ENCODE measurements at places on chromosomes 3 and 15.

GRCh38 chr15:29216955-29217354, 52.7 kb downstream of the NSMCE3 start:
- DNase-seq = no peak

- no peak for DNase-seq
Observed at GRCh38 chr3:119608405-119609000, 10.8 kb downstream of the PLA1A start.

GRCh38 chr3:182041668-182042291, 330.1 kb downstream of the SOX2 start:
- DNase-seq = no peak

GRCh38 chr3:66354001-66354400, 133.2 kb downstream of the SLC25A26 start:
- no peak for DNase-seq

- DNase-seq = no peak
Observed at GRCh38 chr3:195098741-195099525, 172.0 kb downstream of the XXYLT1 start.

DNA sequence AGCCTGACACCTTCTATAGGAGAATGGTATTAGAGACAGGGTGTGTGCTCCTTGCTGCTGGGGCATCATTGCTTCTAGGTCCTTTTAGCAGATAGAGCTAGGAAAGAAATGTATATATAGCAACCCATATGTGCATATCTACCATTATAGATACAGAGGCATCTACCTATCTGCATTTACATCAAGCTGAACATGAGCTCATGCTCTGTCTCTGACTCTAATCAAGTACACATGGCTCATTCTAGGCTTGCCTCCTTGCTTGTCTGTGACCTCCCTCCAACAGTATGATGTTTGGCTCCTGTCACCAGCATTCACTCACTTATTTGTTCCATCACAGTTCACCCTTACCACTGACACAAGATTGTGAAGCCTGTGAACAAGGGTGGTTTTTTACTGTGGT, 133.4 kb downstream of the EEFSEC start:
- DNase-seq = no peak

DNA sequence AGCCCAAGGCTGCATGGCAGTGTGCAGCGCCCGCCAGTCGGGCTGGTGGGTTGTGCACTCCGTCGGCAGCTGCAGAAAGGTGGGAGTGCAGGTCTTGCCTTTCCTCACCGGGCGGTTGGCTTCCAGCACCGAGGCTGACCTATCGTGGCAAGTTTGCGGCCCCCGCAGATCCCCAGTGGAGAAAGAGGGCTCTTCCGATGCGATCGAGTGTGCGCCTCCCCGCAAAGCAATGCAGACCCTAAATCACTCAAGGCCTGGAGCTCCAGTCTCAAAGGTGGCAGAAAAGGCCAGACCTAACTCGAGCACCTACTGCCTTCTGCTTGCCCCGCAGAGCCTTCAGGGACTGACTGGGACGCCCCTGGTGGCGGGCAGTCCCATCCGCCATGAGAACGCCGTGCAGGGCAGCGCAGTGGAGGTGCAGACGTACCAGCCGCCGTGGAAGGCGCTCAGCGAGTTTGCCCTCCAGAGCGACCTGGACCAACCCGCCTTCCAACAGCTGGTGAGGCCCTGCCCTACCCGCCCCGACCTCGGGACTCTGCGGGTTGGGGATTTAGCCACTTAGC, 4.3 kb downstream of the ISL2 start:
- DNase-seq = peak; percentile 44

GRCh38 chr15:77759896-77760592, 127.3 kb upstream of the LINGO1 start:
- no peak for DNase-seq

GRCh38 chr3:120931593-120931992, 23.6 kb downstream of the STXBP5L start:
- DNase-seq = no peak

DNA sequence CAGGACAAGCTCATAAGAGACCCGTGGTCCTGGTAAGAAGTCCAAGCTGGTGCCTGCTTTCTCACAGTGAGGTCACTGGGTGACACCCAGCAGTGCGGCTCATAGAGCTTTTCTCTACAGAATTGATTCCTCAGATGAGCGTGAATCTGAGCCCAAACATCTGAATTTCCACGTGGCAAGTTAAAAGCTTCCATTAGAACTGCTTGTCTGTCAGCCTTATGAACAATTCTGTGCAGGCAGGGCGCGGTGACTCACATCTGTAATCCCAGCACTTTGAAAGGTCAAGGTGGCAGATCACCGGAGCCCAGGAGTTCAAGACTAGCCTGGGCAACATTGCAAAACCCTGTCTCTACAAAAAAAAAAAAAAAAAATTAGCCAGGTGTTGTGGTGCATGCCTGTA, 113.1 kb upstream of the ABHD17C start:
- DNase-seq = no peak

DNA sequence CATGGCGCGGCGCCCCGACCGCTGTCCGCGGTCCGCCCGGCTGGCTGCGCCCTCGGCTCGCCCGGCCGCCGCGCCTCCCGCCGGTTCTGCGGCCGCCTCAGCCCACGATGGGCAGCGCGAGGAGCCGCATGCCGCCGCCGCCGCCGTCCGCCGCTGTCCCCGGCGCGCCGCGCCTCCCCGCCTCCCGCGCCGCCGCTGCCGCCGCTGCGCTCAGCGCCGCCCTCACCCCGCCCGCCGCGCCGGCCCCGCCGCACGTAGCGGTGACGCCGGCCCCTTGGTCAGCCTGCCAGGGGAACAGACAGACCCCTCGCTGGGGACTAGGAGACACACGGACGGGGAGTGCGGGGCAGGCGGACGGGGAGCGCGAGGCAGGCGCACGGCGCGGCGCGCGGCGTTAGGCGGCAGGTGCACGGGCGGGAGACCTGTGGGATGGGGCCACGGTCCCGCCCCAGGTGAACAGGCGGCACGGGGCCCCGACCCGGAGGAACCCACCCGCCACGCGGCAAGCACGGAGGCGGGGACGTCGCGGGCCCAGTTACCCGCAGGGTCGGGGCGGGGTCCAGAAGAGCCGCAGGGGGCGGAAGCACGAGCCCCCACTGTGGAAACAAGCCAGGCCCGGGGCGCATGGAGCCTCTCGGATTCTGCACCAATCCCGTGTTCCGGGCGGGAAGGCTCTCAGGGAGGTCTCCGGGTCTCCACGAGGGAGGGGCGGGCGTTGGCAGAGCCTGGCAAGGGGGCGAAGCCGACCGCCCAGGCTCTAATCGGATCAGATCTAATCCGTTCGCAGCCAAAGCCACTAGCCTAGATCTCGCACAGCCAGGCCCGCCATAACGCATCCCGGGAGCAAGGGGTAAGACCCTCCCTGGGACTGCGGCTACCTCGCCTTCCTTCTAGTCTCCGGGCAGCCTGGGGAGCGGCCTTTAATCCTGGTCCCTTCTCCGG, at the start of gene CSPG5:
Gene CSPG5, minus strand, starts transcription at position 175 of the 942 bp plus-strand sequence. Its CDS starts 172 bp downstream, at position 3.
- DNase-seq = no peak

GRCh38 chr3:115624029-115624741, 875 bp downstream of the GAP43 start:
- no peak for DNase-seq

DNA sequence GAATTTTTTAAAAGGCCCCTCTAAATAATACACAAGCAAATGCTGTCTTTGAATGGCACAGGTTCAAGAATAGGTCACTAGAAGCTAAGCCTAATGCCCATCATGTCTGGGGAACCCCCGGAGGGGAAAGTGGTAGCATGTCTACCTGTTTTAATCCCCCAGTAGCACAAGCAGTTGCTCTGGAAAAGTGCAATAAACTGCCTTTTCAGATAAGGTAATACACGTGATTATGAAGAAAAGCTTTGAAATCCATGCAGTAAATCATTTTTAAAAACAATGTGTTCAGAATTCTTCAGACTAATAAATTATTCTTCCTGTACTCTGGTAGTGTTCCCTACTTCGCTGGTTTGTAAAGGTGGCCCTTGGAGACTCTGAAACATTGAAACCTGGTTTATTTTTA, 922.2 kb downstream of the ROBO1 start:
- DNase-seq = no peak

- DNase-seq = no peak
Observed at GRCh38 chr15:63018639-63019038, 23.9 kb upstream of the TPM1 start.

DNA sequence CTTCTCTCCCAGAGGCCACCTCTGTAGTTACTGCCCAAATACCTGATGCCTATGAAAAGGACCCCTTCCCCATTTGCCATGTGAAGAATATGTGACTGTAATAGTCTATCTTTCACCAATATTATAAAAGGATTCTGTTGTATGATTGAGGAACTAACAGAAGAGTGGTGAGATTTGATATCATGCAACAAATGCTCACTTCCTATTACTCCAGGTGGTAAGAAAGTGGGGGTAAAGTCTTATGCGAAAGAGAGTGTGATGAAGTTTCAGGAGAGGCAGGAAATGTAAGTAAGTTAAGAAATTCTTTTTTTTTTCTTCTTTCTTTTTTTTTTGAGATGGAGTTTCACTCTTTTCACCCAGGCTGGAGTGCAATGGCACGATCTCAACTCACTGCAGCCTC, 24.4 kb upstream of the RAP2B start:
- DNase-seq = no peak

- no peak for DNase-seq
Observed at GRCh38 chr15:38740206-38740605, 175.6 kb upstream of the RASGRP1 start.

DNA sequence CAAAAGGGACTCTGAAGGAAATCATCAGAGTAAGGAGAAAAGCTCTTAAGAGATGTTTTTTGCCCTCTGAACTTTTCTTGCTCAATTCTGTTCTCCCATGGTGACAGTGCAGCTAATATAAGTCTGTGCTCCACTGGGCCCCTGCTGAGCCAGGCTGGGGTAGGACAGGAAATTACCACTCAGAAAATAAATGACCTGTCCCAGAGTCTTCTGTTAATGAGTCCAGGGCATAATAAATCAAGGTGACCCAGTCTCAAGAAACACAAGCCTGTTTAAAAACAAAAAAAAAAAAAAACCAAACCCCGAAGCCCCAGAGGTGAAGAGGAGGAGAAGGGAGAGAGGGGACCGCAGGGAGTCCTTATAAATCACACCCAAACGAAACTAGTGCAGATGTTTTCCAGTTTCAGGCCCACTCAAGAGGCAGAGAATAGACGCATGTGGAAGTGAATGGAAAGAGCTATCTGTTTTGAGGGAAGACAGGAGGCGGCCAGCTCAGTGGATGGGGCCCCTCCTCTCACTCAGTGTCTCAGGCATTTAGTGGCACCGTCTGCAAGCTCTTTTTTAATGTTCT, 59.8 kb upstream of the BOC start:
- no peak for DNase-seq

DNA sequence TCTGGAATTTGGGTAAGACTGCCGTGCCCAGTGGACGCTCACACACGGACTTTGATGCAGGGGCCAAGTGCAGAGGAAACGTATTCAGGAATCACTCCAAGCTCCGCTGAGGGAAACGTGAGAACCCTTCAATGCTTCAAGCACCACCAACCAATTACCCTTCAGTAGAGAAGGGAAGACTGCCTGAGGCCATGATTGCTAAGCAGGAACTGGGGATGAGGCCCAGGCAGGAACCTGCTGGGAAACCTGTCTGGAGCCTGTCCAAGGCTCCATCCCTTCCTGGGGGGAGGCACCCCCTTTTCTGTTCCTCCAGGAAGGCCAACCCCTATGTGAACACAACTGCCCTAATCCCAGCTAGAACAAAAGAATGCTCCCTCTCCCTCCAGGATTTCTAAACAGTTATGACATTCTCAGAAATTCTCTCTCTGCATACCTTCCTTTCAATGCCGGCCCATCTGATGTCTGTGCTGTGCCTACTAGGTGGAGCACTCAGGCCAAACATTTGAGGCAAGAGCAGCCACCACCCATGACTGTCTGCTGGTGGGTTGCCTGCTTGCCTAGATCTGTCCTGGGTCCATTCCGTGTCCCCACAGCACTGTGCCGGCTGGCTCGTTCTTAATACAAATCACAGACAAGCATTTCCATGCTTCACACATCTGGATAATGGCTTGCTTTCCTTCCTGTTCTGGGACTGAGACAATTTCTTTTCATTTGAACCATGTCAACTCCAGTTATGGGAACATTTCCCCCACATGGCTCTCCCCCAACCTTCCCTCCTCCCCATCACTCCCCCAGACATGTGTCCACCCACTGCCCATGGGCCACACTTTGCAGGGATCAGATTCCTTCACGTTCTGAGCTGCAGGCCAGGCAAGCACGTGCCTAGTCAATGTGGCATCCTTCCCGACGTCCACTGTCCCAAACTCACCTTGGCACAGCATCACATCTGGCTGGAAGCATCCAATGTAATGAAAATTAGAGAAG, 149.4 kb downstream of the ADAMTS17 start:
- DNase-seq = no peak

GRCh38 chr3:50212502-50212901, 7.4 kb downstream of the SLC38A3 start:
- no peak for DNase-seq

DNA sequence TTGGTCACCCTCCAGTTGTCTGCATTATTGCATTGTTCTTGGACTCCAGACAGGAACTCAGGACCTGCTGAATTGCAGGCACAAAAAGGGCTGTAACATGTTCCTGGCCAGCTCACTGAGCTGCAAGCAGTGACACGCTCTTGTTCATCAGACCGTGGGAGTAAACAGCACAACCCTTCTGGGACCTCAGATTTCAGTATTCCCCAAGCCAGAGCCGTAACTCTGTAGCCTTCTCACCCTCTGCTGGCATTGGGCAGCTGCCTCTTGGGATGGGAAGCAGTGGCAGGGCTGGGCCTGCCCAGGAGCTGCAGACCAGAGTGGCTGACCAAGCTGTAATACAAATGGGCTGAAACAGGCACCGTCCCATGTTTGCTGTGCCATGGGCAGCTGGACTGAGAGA, 607.1 kb upstream of the BCHE start:
- DNase-seq = no peak

DNA sequence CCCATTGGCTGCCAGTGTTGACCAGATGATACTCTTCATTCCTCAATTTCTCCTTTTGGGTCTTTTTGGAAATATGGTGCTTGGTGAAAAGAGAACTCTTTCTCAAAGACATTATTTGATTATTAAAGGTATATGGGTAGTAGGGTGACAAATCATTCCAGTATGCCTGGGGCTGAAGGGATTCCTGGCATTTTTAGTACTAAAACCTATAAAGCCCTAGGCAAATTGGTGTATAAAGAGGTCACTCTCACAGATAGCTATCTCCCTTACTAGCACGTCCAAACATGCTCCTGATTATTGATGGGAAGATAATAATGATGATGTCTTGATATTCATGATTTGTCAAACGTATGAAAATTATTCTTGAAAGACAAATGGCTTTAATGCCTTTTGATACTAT, 1.1 kb downstream of the GABRR3 start:
- no peak for DNase-seq

GRCh38 chr15:98648654-98649471, 524 bp downstream of the IGF1R start:
- peak; percentile 49 for DNase-seq

DNA sequence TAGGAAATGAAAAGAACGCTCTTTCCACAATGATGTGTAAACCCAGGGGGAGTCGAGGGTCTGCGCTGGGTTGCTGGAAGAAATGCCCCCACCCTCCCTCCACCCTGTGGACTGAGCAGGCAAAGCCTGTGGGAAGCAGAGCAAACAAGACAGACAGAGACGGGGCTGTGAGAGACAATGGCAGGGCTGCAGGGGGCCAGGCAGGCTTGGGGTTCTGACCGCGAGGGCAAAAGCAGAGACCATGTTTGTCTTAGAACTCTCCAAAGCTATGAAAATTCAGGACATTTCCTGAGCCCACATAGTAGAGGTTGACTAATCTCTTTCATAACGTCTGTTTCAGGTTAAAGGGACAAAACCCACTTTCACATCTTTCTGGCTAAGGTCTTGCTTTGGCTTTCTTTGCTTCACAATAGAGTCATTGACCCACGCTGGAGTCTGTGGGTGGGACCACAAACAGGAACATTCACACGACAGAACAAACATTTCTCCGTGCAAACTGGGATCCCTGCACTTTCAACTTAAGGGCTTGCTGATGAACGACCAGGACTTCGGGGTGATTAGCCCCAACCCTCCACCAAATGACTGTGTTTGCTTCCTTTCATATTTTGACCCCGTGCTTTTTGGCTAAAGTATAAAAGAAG, 156.0 kb upstream of the TPM1 start:
- DNase-seq = no peak

Data from stimulated activated CD4-positive, alpha-beta T cell treated with anti-CD3 and anti-CD28 coated beads, Interleukin-4, amount 100 ng/mL, for 4 hours (primary cell).